ENCODE measurements at places on chromosomes 12 and 14. TPM values are rescaled to one million over a fixed set of nuclear protein-coding genes. Genes with fewer than 3 reads are reported as not detected.
A peak's percentile ranks its signal among the peaks of the same experiment; 100 is the strongest.

- DNase-seq: no peak
These were observed 112.1 kb upstream of the FRMD6 start for GRCh38 chr14:51539571-51540037.

DNA sequence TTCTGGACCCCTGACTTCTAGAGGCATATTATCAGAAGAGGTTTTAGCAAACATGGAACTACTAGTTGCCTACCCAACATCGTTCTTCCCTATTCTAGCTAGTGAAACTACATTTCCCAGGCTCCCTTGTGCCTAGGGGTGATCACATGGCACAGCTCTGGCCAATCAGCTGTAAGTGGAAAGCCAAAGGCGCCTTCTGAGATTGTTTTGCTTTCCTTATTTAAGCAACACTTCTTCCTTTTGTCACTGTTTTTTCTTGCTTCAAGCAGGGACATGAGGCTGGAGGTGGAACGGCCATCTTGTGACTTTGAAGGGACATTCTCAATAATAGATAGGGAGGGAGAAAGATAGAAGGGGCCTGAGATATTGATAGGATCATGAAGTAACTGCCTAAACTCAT is 136.7 kb downstream of the ZNF664 start:
- DNase-seq: peak; percentile 35

DNA sequence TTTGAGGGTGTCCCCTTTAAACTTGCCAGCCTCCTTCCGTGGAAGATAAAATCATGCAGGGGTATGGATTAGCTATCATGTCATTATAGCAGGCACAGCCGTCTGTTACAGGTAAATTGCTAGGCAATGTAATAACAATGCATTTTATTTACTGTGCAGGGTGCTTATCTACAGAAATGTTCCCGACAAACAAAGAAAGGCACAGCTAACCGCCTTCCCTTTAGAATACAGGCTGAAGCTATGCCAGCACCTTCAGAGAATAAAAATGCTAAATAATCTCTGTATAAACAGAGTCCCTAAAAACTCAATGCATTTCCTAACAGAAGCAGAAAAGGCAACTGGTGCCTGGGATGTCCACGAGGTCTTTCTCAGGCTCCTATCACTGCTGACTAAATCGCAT is 239.2 kb downstream of the SPTSSA start:
- no peak for DNase-seq

DNA sequence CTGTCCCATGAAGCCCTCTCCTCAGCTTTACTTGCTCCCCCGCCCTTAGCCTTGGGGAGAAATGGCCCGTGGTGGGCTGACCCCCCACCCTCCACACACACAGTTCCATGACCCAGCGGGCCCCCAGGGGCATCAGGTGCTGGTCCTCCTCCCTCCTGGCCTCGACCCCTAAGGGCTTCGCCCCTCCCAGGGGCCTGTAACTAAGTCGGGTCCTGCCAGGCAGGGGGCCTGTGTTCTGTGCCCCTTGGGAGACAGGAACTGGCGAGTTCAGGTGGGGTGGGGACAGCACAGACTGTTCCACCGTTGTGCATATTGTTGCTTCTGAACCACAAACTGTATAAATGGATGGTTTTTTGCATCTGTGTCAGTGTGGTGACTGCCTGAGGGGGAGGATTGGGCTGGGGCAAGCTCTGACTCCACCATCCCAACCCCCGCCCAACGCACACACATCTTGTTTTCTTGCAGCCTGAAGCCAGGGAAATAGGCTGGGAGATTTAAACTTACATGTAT is 8.8 kb downstream of the TAMALIN start:
- DNase-seq: no peak

Gene CPM
- 7.9 TPM for polyA plus RNA-seq

All from CD4-positive, CD25-positive, alpha-beta regulatory T cell (primary cell).